NCI-H2081 (cell line): ENCODE measurements at places on chromosomes 13 and 19.
A peak's percentile ranks its signal among the peaks of the same experiment; 100 is the strongest.

DNA sequence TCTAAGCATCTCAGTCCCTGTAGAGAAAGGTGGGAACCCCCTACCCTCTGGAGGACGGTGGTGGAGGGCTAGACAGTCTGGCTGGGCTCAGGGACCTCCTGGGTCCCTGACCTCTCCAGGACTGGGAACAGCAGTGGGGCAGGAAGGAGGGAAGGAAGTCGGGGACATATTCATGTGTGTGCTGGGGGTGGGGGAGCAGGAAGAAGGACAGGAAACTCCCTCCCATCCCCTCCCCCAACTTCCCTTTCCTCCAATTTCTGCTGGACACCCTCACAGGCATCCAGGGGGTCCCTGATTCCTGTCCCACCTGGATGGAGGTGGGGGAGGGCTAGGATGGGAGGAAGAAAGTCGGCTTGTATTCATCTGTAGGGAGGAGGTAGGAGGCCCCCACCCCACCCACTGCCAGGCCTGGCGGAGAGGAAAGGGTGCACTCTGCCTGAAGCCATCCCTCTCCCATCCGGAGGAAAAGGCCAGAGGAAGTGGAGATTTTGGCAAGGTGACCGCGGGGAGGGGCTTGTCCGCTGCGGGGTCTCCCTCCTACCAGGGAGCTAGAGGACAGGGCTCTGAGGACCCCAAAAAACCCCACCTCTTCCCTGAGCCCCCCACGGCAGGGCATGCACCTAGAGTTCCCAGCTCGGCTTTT, 2.3 kb downstream of the NOVA2 start:
- DNase-seq = no peak

DNA sequence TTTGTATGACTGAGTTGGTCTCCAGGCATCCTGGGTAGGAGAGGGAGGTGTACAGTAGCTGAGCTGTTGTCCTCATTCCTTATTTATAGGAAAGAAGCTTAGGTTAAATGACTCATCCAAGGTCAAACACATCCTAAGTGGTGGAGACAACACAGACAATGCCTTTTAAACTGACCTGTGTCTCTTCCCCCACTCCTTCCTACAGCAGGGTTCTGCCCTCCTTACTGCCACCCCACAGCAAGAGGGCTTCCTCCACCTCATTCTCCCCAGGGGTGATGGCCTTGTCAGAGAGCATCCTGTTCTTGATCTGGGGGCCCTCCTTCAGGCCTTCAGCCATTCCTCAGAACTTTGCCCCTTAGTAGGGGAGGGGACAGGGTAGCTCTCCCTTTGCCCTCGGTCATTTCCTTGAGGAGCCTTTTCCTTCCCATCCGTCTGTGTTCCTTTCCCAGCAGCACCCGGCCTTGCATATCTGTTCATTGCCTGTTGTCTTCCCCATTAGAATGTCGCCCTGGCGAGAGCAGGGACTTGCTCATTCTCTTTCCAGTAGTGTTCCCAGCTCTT, 48.2 kb upstream of the GPI start:
- no peak for DNase-seq

DNA sequence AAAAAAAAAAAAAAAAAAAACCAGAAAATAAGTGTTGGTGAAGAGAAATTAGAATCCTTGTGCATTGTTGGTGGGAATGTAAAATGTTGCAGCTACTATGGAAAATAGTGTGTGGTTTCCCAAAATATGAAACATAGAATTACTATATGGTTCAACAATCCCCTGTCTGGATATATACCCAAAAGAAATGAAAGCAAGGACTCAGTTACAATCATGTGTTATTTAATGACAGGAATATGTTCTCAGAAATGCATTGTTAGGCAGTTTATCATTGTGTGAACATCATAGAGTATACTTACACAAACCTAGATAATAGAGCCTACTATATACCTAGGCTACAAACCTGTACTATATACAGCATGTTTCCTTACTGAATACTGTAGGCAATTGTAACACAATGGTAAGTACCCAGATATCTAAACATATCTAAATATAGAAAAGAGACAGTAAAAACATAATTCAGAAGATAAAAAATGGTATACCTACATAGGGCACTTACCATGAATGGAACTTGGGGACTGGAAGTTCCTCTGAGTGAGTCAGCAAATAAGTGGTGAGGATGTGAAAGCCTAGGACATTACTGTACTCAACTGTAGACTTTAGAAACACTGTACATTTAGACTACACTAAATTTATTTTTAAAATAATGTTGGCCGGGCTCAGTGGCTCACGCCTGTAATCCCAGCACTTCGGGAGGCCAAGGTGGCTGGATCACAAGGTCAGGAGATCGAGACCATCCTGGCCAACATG, 25.7 kb upstream of the SLC7A1 start:
- DNase-seq = no peak

DNA sequence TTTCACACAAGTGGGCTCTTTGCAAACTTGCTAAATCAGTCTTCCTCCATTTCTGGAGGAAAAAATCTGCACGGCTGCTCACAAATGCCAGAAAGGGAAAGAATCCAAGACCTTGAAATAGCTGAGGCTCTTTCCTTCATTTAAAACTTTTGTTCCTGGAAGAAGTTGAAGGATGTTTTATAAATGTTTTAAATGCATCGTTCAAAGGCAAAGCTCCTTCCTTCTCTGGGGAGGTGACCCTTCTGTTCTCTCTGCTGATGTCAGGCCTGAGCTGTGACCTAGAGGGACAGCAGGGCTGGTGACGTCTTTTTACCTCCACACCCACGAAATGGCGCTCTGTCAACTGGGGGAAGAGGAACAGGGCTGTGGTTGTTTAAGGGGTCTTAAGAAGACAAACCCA, 376.4 kb upstream of the ZNF507 start:
- DNase-seq = no peak

DNA sequence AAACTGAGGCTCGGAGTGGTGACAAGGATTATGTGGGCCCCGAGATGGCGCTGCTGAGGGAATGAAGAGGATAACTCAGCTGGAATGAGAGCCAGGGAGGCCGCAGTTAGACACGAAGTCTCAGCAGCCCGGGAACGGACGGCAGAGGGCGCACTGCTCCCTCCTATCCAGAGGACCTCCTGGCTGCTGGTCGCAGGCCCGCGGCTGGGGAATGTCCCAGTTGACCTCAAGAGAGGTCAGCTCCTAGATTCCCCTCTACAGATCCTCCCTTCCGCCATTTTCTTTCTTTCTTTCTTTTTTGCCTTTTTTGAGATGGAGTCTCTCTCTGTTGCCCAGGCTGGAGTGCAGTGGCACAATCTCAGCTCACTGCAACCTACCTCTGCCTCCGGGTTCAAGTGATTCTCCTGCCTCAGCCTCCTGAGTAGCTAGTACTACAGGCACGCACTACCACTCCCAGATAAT, 24.1 kb upstream of the ASPDH start:
- DNase-seq = peak; percentile 46

GRCh38 chr13:97127842-97128241, 94.3 kb upstream of the MBNL2 start:
- DNase-seq = no peak

GRCh38 chr13:20337884-20338551, 105.9 kb upstream of the GJB6 start:
- DNase-seq = no peak

DNA sequence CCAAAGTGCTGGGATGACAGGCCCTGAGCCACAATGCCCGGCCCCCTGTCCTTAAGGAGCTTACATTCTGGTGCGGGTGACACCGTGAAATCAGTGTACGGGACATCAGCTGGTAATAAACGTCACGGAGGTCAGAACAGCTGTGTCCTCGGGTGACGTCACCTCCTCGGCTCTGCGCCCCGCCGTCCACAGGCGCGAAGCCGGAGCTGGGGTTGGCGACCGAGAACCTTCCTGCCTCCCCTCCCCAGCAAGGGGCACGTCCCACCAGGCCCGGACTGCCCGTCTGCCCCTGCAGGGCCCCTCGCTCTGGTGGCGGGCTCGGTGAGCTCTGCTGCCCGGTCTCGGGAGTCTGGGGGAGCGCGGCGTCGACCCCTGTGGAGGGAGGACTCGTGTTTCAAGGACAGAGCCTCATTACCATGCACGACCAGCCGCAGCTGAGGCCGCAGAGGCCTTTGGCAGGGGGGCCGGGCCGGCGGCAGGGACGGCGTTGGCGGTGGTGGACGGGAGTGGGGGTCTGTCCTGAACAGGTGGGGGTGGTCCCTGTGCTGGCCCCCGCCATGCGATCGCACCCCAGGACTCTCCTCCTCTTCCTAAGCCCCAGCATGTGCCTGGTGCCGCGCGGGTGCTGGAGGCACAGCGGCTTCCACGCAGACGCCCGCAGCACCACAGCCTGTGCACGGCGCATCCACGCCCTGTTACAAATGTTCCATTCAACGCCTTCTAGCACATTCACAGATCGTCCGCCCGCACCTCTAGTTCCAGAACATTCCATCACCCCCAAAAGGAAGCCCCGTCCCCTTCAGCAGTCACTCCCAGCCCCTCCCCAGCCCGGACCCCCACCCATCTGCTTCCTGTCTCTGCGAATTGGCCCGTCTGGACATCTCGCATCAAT, 5.4 kb downstream of the LINGO3 start:
- no peak for DNase-seq

GRCh38 chr13:27775943-27776342, 16.3 kb upstream of the GSX1 start:
- no peak for DNase-seq

DNA sequence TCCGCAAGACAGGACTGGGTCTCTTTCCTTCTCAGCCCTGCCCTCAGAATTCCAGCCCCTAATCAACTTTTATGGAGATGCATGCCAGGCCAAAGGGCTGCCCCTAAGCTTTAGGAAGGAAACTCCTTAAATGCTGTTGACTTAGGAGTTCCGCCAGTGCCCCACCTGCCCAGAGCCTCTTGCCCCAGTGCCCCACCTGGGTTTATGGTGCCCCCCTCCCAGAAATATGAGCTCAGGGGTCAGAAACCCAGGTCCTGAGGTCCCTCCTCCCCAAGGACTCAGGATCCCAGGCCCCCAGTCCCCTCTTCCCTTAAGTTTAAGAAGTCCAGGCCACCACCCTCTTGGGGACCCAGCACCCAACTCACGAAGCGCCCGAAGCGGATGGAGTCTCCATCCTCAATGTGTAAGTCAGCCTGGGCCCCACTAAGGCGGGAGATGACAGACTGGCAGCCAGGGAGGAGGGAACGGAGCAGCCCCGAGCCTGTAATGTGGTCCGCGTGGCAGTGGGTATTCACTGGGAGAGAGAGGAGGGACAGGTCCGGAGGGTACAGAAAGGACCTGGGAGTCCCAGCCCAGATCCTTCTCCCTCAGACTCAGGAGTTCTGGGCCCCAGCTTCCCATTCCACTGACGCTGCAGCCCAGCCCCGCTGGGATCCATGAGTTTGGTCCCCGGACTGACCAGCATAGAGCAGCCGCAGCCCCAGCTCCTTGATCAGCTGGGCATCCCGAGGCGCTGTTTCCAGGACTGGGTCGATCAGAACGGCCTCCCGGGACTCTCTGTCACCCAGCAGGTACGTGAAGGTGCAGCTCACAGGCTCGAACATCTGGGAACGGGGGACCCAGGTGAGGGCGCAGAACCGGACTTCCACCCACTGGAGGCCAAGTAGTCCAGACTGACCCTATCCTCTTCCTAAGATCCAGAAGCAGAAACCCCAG, 897 bp downstream of the ETHE1 start:
- DNase-seq = no peak

- DNase-seq = peak; percentile 28
Observed at GRCh38 chr19:33437821-33438671, 64.5 kb downstream of the CEBPG start.

GRCh38 chr13:99722338-99722818, 221.1 kb downstream of the TM9SF2 start:
- no peak for DNase-seq

DNA sequence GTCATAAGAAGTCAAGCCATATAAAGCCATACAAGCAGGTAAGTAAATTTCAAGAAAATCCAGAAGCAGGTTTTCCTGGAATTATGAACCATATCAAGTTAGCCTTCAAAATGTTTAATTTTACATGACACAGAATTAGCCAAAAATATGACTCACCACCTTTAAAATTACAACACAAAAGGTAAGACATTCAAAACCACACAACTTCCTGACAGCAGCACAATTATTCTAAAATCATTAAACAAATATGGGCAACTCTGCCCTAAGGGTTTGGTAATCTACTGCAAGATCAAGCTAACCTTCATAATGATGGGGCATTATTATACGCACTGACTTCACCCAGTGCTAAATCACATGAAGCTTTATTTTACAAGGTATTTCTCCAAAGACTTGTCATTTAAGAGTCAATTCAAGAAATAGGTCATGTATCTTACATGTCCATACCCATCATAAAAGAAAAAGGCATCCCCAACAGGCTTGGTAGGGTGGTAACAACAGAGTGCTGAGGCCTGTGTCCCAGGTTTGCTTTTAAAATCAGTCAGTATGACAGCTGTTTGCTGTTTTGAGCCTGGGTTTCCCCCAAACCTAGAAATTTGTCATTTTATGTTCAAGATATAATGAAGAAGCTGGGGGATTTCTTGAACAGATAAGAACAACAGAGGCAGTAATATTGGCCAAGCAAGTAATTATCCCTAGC, 15.2 kb downstream of the RCBTB1 start:
- no peak for DNase-seq

DNA sequence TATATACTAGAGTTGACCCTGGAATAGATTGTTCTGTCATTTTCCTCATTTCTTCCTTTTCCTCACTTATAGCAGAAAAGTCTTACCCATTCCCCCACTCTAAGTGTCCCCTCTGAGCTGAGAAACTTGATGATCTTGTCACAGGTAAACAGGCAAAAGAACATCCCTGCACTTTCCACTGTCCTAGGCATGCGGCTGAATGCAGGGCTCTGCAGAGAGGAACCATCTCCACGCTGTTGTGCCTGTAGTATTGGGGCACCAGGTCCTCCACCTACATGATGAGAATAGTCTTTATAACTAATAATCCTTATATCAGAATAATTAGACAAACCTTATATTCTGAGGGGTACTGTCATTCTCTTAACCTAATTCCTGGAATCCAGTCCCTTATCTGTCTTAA, 211.3 kb downstream of the RBM26 start:
- no peak for DNase-seq

- no peak for DNase-seq
Observed at GRCh38 chr19:12450844-12451243, 10.0 kb upstream of the ZNF443 start.

- peak; percentile 69 for DNase-seq
Observed at GRCh38 chr13:99176309-99177276, 24.1 kb upstream of the UBAC2 start.

DNA sequence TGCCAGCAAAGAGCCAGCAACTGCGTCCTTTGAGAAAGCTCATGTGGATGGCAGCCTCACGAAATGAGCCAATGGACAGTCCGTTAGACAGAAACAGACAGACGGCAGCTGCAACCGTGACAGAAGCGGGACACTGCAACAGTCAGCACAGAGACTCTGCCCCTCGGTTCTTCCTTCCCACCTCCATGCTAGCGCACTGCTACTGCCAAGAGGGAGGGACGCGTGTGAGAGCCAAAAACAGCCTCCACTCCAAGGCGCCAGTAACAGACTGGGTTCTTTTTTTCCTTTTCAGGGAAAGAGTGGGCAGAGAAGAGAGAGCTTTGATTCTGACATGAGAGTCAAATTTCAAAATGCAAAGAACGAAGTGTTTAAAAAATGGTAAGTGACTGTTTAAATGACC, 77.5 kb downstream of the SERP2 start:
- no peak for DNase-seq

DNA sequence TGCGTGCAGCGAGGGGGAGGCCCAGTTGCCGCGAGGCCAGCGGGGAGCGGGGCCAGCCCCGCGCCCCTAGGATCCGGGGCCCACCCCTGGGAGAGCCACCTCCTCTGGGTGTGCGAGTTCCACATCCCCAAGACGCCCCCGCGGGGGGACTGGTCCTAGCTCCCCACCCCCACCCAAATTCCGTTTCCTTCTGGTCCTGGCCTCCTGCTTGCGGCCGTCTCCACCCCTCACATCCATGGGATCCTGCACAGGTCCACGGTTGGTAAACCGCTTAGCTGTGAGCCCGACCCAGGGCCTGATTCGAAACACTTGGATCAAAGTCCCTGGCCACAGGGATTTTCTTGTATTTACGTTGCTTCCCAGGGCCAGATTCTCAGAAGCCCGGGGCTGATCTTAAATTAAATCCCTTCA, 324 bp upstream of the FBXO17 start:
- no peak for DNase-seq
